CD4-positive, alpha-beta T cell treated with Interferon alpha-2 for 1 hour (primary cell): ENCODE measurements at places on chromosomes 1 and 21.

DNA sequence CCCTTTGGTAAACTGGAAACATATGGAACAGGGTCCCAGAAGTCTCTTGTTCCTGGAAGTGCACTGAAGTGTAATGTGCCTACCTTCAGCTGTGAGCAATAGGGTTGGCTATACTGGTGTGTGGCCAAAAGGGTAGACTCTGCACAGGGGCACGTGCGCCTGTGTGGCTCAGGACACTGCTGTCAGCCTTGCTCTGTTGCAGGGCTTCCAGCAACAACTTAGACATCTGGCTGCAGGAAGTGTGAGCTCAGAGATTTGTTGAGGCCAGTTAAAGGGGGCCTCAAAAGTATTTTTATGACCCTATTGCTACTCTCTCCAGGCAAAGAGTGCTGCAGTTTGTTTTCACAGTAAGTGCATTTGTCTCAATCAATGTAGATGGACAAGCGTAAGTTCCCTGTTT is 7.5 kb downstream of the CTPS1 start:
- no peak for DNase-seq

- no peak for DNase-seq
These were observed at the start of gene COL16A1 for GRCh38 chr1:31703431-31704270. Gene COL16A1 (minus strand): TSS chr1:31704017. CDS start chr1:31702193, 1,824 bp downstream.

DNA sequence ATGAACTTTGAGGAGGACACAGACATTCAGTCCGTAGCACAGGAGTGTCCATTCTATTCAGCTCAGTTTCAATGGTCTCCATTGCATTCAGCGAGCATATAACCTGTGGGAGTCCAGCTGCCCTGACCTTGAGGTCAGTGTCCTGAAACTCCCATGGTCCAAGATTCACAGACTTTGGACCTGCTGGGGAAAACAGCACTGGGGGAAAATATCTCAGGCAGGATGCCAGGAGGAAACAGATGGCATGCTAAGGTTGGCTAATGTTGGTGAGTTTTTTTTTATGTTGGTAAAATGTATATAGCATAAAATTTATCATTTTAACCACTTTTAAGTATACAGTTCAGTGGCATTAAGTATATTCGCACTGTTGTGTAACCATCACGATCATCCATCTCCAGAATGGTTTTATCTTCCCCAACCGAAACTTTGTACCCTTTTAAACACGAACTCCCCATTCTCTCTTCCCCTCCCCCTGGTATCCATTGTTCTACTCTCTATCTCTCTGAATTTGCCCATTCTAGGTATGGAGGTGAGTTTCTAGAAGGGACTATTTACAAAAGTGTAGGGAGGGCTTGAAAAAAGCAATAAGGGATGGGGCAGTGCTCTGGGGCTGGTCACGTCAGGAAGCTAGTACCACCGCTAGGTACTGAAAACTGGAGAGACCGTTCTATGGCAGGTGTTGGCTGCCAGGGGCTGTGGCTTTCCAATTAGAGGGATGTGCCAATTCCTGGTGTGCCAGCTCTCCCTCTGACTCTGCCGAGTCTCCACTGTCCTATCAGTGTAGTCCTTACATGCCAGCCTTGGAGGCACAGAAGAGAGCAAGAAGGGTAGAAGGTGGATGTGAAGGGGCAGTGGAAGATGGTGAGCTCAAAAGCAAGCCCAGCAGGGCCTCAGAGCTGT is 85.3 kb downstream of the FOXD2 start:
- no peak for DNase-seq

GRCh38 chr1:240616018-240616417 is 4.1 kb upstream of the GREM2 start:
- DNase-seq: no peak

- peak; percentile 36 for DNase-seq
These were observed 82.3 kb downstream of the ITPKB start for GRCh38 chr1:226656601-226657277.

- DNase-seq: no peak
These were observed 34.7 kb upstream of the SNX27 start for GRCh38 chr1:151577173-151577572.

DNA sequence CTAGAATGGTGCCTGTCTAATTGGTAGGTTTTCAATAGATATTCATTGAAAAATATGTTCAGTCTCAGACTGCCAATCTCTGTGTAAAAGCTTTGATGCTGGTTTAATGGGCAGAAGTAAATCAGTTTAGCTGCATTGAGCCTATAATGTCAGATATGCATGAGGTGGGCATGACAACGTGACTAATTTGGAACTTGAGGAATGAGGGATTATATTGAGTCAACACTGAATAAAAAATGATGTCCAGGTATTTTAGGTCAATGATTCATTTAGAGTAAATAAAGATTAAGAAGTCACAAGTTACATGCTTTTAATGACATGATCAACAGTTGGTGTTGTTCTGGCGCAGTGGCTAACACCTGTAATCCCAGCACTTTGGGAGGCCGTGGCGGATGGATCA is 3.0 kb downstream of the WDR3 start:
- DNase-seq: no peak

GRCh38 chr1:235783148-235783776 is 83.4 kb downstream of the LYST start:
- no peak for DNase-seq

GRCh38 chr1:175865041-175865766 is 121.8 kb upstream of the TNR start:
- no peak for DNase-seq

DNA sequence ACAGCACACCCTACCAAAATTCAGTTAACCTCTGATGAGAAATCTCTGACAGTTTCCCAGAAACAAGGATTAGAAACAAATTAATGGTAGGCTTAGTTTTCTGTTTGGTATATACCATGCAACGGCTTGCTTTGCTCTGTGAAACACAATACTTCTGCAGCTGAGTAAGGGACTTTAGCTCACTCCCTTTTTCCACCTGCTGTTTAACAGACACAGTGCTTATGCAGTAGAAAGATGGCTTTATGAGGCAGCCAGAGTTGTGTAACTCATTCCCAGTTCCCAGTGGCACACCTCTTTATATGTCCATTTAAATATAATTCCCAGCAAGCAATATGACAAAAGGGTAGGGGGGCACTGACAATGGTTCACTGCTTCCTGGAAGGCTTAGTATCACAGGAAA is 124.0 kb downstream of the PIGK start:
- DNase-seq: no peak

- no peak for DNase-seq
These were observed 45.4 kb downstream of the YARS1 start for GRCh38 chr1:32771561-32772280.

- DNase-seq: no peak
These were observed 189.8 kb downstream of the RGS7 start for GRCh38 chr1:241167121-241167630.

DNA sequence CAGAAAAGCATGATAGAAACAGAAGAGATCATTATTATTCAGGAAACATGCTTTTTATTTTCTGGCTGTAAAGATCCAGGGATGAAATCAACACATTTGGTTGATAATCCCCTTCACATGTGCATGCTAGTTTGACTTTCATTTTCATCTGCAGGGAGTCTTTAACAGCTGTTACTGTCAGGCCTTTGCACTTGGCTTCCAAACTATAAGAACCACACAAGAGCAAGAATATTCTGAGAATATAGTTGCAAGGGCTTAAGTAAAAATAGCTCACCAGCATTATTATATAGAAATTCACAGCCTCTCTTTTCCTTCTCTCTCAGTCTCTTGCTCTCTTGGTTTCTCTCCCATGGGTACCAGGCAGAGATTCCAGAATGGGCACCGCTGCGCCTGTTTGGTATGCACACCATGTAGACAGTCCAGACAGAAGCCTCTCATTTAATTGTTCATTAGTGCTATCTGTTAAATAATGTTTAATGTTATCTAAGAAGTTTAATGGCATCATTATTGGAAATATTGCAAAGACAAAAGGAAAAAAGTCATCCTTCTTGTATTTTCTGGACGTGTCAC is 622.3 kb upstream of the PLXNA2 start:
- no peak for DNase-seq

- DNase-seq: no peak
These were observed 288.7 kb upstream of the NRIP1 start for GRCh38 chr21:15353546-15353945.

DNA sequence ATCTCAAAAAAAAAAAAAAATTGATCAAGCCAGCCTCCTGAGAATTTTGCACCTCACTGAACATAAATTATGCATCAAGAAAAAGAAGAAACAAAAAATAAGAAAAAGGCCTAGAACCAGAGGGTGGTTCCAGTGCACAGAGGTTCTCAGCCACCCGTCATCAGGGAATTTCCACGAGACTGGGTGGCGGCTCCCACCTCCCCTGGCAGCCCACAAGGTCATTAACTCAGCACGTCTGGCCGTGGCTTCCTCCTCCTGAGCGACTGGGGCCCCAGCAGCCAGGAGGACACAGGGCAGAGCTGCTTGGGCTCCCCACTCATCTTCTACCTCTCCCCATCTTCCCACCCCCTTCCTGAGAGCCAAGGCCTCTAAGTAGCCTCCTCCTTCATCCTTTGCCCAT is 15.7 kb upstream of the TMEM51 start:
- peak; percentile 36 for DNase-seq

DNA sequence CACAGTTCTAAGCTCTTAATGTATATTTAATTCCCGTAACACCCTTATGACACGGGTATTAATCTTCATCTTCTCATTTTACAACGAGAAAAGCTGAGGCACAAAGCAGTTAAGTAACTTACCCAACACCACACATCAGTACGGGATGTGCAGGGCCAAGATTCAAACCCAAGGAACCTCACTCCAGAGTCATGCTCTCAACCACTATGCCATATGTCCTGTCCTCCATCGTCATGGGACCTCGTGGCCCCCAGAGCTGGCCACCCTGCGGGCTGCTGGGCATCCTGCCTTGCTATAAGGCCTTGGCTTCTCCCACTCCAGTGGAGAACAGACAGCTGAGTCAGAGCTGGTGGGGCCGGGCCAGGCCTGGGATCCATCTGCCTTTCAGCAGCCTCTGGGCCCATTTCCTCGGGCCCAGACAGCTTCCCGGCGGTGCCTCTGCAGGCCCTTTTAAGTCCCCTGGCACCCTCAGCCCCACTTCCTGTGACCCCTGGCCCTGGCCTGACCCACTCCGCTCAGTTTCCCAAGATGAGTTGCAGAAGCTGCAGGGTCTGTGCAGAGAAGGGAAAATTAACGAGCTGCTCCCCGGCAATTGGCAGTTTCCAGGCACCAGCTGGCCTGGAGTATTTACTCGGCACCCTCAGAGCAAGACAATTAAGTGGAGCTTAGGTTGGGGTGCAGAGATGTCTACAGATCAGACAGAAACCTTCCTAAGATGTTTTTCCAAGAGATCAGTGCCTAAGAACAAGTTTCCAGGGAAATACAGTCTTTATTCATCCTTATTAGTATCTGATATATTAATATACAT is 98.2 kb downstream of the EPHB2 start:
- DNase-seq: no peak

- DNase-seq: no peak
These were observed 16.9 kb downstream of the MTF2 start for GRCh38 chr1:93095804-93096585.

GRCh38 chr21:42141643-42142042 is 70.5 kb downstream of the UMODL1 start:
- no peak for DNase-seq

DNA sequence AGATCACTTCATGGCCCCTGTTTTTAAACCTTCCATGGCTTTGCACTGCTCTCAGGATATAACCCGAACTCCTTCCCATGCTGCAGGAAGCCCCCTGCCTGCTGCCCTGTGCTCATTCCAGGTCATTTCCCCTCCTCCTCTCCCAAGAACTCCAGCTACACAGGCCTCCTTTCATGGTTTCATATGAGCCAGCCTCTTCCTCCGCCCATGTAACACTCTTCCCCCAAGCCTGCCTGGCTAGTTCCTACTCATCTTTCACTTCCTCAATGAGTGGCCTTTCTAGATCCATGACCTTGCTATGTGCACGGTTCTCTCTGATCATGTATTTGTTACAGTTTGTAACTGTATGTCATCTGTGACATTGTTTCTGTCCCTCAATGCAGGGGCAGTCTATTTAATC is 3.1 kb upstream of the NCF2 start:
- DNase-seq: peak; percentile 39

GRCh38 chr21:26769613-26770188 is 75.5 kb downstream of the ADAMTS1 start:
- no peak for DNase-seq

- DNase-seq: no peak
These were observed 154.6 kb downstream of the VAV3 start for GRCh38 chr1:107810291-107810951.

- DNase-seq: no peak
These were observed 354.9 kb upstream of the ADAMTS5 start for GRCh38 chr21:27321791-27322190.

- DNase-seq: no peak
These were observed 263.4 kb downstream of the TTLL7 start for GRCh38 chr1:83735526-83735925.

DNA sequence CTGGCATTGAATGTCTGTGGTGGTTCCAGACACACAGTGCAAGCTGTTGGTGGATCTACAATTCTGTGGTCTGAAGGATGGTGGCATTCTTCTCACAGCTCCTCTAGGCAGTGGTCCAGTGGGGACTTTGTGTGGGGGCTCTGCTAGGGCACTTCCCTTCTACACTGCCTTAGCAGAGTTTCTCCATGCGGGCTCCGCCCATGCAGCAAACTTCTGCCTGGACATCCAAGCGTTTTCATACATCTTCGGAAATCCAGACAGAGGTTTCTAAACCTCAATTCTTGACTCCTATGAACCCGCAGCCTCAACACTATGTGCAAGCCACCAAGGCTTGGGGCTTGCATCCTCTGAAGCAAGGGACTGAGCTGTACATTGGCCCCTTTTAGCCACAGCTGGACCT is 43.0 kb downstream of the RGS18 start:
- DNase-seq: no peak

- no peak for DNase-seq
These were observed 12.5 kb downstream of the C1orf21 start for GRCh38 chr1:184399192-184399847.

GRCh38 chr1:192476802-192477298 is 98.7 kb upstream of the RGS1 start:
- DNase-seq: no peak

GRCh38 chr1:13499422-13499821 is 14.4 kb downstream of the LRRC38 start:
- DNase-seq: no peak

DNA sequence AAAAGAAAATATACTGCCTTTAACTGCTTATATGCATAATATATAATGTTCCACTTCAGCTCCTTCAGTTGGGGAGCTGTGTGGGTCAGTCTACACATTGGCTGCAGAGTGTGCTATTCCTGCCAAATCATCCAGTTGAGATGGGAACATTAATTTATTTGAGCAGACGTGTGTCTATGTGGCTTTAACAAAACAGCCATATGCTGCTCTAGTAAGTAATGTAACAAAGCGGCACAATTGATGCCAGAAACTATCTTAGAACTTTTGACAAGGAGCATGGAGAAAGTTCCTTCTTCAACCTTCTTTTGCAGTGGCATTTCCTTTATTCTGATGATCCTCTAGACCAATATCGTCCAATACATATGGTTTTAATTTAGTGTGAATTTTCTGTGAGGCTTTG is 285.9 kb upstream of the C1orf87 start:
- no peak for DNase-seq

DNA sequence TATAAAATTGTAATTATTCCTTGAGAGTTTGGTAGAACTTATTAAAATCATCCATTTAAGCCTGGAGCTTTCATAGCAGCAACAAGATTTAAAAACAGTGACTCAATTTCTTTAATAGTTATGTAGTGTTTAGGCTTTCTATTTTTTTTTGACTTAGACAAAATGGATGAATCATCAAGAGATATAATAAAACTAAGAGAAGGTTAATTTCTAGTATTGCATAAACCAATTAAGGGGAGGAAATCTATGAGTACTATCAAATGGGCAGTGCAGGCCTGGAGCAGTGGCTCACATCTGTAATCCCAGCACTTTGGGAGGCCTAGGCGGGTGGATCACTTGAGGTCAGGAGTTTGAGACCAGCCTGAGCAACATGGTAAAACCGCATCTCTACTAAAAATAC is 416.3 kb upstream of the USP24 start:
- DNase-seq: no peak
